ENCODE measurements at places on chromosomes 13 and 19.

DNA sequence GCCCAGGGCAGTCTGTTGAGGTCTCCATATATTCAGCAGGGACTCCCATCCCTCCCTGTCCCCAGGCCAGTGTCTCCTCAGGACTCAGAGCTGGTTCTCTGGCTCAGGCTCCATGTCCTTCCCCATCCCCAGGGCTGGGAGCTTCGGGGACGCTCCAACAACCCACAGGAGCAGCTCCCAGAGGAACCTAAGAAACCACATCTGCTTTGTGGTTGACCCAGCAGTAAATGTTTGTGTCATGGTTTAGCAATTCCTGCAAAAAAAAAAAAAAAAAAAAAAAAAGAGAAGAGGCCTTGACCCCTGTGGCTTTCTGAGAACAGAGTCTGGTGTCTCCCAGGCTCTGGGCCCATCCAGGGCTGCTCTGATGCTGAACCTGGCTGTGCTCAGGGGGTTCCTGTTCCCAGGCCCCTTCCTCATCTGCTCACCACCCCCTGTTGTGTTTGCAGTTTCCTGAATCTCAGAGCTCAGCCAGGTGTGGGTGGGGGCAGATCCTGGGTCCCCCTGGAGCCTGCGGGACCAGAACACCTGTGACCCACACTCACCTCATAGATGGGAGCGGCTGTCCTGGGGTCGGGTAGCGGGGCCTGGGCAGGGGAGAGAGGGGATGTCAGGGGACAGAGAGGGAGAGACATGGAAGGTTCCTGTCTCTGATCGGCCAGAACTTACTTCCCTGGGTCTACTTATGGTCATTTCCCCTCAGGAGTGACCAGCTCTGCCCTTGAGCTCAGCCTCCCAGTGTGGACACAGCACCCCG, 25.2 kb upstream of the CEACAM1 start:
- DNase-seq, result peak; percentile 45

- no peak for DNase-seq
These were observed 10.0 kb upstream of the NDUFS7 start for GRCh38 chr19:1373534-1374249.

DNA sequence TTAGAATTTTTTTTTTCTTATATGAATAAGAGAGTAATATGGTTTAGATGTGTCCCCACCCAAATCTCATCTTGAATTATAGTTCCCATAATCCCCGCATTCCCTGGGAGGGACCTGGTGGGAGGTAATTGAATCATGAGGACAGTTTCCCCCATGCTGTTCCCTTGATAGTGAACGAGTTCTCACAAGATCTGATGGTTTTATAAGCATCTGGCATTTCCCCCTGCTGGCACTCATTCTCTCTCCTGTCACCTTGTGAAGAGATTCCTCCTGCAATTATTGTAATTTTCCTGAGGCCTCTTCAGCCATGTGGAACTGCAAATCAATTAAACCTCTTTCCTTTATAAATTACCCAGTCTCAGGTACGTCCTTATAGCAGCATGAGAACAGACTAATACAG, 205.7 kb downstream of the MYO16 start:
- DNase-seq, result no peak

- DNase-seq, result no peak
These were observed 1582.1 kb upstream of the SLC10A2 start for GRCh38 chr13:104648291-104648690.

GRCh38 chr19:39410017-39410830, 2.2 kb upstream of the PLEKHG2 start:
- no peak for DNase-seq

DNA sequence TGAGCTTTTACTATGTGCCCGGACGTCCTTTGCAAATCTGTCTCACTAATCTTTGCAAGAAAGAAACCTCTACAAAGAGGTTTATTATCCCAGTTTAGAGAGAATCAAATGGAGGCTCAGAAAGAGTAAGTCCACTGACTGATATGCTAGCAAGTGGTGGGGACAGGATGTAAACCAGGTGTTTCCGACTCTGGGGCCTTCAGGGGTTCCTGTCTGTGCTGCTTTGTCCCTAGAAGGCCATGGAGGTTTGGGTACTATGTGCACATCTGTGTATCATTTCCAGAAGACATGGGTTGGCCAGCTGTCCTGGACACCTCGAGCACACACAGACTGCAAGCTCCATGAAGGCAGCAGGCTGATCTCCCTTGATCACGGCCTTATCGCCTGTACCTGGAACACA, 1.2 kb upstream of the KPTN start:
- DNase-seq, result no peak

- DNase-seq, result no peak
These were observed 66.3 kb downstream of the ARHGAP35 start for GRCh38 chr19:46927106-46927505.

GRCh38 chr13:43277142-43277541, 253.8 kb downstream of the DNAJC15 start:
- DNase-seq, result no peak

GRCh38 chr13:85864963-85865530, 65.8 kb upstream of the SLITRK6 start:
- DNase-seq, result no peak

- DNase-seq, result no peak
These were observed 10.5 kb downstream of the COMP start for GRCh38 chr19:18780631-18781030.

- DNase-seq, result no peak
These were observed 253.0 kb downstream of the PCDH9 start for GRCh38 chr13:66977161-66977560.

DNA sequence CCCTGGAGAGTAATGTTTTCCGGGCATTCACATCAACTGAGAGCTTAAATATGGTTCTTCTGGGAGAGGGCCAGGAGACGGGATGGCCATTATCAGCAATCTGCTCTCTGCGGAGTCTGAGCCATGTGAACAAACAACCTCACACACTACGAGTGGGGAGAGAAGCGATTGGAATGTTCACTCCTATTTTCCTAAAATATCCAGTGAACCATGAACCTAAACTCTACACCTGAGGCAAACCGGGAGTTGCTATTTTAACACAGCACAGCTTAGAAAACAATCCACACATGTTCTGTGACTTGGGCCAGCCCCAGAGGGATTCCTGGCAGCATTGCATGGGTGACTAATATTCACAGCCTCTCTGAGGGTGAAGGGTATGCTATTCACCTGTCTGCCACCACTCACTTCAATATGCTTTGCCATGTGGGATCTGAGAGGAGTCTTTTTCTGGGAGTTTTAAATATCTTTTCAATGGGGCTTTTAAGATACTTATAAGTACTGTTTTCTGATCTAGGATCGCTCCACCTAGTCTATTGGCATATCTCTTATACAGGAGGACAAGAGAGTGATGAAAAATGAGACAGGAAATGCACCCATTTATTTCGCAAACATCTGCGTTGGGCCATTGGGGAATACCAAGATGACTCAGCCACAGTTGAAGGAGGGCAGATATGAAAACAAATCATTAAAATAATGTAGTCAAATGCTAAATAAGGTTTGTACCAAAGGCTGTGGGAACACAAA, 72.6 kb upstream of the SERP2 start:
- DNase-seq, result peak; percentile 55

DNA sequence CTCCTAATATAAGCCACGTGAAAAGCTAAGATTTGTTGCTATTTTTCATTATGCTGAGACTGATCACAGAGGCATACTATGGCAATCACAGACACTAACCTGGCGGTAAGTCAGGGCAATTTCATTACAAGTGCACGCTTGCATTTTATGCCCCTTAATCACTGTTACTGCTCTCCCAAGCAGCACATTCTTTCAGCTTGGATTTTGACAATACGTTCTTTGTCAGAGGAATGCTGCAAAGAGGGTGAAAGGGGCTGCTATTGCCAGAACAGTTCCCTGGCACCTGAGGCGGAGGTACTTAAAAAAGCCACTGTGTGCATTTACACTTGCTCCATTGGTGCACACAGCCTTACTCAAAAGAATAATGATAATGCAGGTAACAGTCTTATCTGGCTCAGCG, 346.6 kb downstream of the RFC3 start:
- no peak for DNase-seq

DNA sequence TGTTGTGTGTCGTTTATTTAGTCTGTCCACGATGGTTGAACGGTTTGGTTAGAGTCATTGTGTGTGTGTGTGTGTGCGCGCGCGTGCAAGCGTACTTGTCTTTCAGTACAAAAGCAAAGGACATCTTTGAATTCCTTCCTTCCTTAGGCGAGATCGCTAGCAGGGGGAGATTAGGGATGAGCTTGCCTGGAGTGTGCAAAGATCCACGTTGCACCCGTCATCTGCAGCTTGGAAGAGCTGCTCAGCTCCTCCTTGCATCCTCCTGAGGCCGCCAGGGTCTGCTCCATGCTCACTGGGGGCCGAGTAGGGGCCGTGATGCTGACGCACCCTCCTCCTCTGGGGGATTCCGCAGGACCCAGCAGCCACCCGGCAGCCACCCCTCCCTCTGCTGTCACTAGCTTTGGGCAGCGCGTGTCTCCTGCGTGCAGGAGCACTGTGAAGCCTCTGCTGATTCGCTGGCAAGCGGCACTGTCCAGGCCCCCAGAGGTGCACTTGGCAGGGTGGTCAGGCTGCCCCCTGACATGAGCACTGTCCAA, 137.3 kb downstream of the KDM4B start:
- DNase-seq, result no peak

DNA sequence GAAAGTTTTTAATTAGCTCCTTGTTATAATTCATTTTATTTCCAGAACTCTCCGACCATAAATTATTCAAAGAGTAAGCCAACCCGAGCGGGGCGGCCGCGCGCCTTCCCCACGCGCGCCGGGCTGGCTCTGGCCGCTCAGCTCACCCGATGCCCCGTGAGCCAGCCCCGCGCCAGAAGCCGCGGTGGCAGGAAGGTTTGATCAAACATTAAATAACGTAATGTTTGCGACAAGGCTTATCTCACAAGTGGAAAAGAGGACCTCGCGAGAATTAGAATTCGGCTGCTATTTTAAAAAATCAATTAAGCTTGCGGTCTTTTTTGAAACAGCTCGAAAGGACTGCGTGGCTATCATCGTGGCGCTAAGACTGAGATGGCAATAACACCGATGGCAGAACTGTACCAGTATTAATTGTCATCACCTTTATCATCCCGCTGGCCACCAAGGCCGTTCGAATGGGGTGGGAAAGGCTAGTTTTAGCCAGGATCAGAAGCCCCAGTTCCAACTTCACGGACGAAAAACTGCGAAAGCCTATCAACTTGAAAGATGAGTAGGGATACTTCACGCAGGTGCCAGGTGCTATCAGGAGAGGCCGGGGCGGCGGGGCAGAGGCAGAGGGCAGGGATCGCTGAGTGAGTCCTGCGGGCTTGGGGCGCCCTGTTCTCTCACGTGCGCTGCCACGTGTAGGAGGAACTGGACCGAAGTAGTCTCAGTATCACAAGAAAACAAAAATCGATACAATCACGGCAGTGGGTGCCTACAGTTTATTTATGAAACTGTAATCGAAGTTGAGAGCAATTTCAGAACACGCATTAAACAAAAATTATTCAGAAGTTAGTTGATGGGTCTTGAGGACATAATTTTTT, 6.4 kb downstream of the POU4F1 start:
- no peak for DNase-seq

- DNase-seq, result no peak
These were observed 19.0 kb downstream of the OLFM2 start for GRCh38 chr19:9917321-9917720.

DNA sequence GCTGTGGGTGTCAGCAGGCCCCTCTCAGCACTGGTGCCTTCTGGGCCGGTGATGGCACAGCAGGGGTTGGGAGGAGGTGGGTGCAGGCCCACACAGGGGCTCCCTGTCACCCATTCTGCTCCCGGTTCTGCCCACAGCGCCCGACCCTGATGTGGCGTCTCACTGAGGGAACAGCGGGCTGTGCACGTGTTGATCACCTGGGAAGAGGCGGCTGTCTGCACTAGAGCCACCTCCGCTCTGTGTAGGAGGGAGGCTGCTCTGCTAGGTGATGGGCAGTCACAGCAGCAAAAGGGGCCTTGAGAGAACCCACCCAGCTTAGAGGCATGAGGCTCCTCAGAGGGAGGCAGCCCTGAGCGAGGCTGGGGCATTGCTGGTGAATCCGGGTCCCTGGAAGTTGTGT, 39.2 kb upstream of the TUBGCP3 start:
- no peak for DNase-seq

DNA sequence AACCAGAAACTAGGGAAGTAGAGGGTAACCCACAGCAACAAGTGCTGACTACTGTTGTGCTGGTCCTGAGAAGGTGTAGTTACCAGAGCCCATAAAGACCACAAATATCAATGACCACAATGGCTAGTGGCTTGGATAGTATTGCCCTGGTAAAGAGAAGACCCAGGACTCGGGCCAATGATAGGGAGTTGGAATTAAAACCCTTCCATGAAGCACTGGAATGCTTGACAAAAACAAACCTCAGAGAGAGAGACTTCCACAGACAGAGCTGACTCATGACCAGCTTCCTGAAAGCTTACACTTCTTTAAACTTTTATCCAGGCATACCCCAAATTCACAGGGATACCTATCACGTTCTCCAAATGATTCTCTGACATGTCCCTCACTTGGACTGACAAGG, 60.5 kb downstream of the WDR87 start:
- no peak for DNase-seq

DNA sequence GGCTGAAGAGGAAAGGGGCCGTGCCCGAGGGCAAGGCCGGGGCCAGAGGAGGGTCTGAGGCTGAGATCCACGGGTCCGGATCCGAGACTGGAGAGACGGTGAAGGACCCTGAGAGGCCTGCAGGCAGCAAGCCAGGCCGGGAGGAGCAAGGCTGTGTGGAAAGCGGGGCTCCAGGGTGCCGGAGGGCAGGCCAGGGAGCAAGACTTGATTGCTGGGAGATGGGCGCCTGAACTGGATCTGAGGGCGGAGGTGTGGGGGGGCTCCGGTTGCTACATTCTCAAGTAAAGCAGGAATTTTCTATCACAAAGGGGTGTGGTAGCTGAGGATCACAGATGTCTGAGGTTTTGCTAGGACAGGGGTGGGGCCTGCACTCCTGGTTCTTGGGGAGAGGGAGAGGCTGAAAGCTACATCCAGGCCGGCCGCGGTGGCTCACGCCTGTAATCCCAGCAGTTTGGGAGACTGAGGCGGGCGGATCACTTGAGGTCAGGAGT, 3.8 kb downstream of the MAMSTR start:
- DNase-seq, result no peak

- DNase-seq, result no peak
These were observed 4.8 kb downstream of the C19orf25 start for GRCh38 chr19:1474011-1474764.

- no peak for DNase-seq
These were observed 8.3 kb downstream of the PIAS4 start for GRCh38 chr19:4015705-4016402.

- DNase-seq, result no peak
These were observed 21.5 kb downstream of the COLGALT1 start for GRCh38 chr19:17576758-17577456.

GRCh38 chr13:97539651-97540610, 106.0 kb downstream of the RAP2A start:
- no peak for DNase-seq

DNA sequence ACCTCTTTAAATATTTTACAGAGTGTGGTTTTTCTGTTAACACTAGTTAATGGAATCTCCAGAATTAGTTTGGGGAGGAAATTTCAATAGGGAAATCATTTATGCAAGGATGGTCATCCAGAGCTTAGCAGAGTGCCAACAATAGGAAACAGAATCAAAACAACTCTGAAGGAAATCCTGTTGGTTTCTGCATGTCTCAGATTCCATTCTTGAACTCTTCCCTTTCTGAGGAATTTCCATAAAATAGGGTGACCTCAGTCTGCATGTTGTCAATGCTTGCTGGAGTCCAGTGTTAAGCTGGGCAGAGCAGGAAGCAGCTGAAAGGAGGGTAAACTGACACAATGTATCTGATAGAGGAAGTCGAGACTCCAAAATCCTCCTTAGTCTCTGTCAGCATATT, 16.9 kb downstream of the CBY2 start:
- DNase-seq, result no peak

- DNase-seq, result no peak
These were observed 110.8 kb downstream of the TEX29 start for GRCh38 chr13:111431206-111431605.

Data from RCC 7860 (cell line).